ENCODE measurements at places on chromosomes 7 and 10.

- no peak for DNase-seq
These were observed 4.1 kb downstream of the FHIP2A start for GRCh38 chr10:114825513-114826253.

- DNase-seq, result no peak
These were observed 14.9 kb upstream of the SRGN start for GRCh38 chr10:69073026-69073425.

DNA sequence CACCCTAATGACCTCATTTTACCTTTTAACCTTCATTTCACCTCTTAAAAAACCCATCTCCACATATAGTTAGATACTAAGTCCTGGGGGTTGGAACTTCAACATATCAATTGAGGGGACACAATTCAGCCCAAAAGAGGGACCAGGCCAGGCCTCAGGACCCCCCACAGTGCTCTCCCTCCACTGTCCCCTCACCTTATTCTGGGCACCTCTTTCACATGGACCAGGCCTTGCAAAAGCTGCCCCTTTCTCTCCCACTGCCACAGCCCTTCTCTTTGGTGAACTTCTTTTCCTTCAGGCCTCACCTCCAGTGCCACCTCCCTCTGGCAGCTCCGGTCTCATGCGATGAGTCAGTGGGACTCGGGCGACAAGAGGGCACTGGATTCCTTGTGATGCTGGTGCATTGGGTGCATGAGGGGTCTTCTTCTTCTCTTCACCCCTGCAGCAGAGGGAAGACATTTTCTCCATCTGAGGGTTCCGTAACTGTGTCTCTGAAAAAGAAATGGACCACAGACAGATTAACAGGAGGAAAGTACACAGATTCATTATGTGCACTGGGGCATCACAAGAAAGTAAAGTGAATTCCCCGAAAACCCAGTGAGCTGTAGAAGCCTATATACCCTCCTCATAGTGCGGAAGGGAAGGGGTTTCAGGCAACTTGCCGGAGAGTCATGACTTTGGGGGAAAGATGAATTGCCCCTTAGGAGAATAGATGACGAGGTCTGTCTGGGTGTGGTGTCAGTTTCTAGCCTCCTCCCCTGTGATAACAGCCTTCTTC, 288.7 kb upstream of the IGFBP3 start:
- no peak for DNase-seq

- no peak for DNase-seq
These were observed 38.2 kb upstream of the CFAP46 start for GRCh38 chr10:132980426-132981172.

- DNase-seq, result no peak
These were observed 534 bp downstream of the UBE3C start for GRCh38 chr7:157139111-157139809.

DNA sequence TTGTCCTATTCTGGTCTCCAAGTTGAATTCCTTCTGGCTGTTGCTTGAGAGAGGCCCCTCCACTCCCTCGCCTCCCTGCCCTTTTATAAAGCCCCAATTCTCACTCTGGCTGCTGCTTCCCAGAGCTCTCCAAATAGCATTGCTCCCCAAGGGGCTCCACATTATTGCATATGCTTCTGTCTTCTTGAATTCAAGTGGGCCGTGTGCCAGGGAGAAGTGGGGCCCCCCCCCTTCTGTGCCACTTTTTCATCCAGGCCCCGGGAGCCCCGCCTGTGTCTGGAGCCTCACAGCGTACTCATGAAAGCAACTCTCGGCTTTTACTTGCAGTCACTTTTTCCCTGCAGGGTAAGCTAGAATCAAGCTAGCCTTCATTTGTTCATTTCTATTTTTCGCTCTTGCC, 265.1 kb downstream of the CCSER2 start:
- no peak for DNase-seq

- no peak for DNase-seq
These were observed 45.5 kb downstream of the MYOF start for GRCh38 chr10:93436591-93437085.

DNA sequence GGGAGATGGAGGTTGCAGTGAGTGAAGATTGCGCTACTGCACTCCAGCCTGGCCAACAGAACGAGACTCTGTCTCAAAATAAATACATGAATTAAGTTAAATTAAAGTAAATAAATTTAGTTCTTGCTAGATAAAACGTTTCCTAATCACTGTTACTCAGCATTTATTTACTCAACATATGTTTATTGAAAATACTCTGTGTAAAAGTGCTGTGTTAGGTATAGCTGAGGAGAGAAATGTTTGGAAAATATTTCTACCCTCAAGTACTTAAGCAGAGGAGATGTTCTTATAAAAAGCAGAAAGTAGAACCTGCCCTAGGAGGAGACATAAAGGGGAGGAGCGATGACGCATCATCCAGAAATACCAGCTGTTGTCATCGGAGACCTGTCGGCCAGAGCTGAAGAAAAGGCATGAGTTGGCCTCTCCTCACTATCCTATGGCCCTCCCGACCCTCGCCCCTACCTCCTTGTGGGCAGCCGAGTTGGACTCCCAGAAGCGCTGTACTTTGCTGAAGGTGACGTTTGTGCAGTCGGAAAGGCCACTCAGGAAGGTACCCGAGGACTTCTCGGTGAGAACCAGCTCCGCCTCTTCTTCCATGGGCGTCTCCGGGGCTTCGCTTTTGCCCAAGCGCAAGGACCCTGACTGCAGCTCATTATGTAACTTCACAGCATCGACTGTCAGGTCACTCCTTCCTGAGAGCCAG, 1.1 kb downstream of the RRP12 start:
- DNase-seq, result no peak

DNA sequence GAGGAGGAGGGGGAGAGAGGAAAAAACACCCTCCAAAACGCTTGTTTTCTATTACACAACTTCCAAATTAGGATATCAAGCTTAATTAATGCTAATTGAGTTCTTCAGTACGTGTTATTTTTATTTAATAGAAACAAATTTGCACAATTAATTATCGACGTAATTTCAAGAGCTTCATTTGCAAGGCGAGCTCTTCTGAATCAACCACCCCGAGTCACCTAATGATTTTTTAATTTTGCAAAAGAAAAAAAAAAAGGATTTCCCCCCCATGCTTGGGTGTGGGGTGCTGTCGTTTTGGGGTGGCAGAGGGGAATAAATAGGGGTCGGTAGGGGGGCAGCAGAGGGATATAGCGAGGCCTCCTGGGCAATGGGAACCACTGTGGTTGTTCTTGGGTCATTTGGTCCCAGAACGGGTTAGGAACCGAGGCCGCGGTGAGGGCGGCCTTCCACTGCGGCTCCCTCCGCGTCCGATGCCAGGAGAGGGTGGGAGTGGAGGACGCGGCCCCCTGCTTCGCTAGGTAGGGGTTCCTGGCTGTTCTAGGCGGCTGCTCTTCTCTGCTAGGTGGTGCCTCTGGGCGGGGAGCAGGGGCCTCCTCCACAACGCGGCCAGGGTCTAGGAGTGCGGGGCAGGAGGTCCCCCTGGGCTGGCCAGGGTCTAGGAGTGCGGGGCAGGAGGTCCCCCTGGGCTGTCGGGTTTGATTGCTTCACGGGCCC, 7.3 kb downstream of the UNCX start:
- no peak for DNase-seq

- DNase-seq, result no peak
These were observed 7.4 kb upstream of the UCMA start for GRCh38 chr10:13241613-13242012.

DNA sequence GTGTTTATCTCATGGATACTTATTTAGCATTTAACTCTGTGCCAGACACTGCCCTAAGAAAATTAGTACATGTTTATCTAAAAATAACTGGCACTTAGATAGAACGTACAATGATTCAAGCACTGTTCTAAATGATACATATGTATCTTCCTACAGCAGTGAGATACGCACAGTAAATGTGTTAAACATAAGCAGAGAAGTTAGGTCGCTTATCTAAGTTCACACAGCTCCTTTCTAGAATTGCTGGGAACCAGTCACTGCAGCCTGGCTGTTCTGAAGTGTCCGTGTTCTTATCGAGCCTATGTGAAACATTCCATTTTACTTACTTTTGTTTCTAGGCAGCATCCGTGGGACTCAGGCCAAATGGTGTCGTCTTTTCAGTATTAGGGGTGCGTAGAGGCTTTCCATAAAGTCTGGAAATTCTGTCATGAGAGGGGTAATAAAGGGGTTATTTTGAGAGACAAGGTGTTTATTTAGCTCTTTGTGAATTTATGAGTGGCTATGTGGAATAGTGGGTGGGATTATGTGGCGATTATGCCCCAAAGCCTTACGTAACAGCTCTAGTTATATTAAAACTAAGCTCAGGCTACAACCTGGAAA, 186.9 kb downstream of the SND1 start:
- DNase-seq, result no peak

DNA sequence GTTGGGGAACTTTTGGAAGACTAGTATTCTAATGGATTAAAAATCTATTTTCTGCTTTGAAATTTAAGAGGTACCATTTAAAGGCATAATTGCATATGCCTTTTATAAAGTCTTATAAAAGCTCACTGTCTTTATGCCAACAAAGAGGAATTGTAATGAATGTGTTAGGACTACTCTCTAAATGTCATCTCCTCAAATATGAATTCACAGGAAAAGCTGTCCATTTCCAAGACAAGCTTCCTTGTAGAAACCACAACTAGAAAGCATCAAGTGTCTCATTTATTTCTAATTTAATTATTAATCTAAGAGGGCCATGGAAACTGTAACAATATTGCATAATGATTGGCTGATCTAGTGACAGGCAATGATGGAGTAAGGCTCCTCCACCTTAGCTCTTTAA, 130.2 kb downstream of the COL28A1 start:
- no peak for DNase-seq

DNA sequence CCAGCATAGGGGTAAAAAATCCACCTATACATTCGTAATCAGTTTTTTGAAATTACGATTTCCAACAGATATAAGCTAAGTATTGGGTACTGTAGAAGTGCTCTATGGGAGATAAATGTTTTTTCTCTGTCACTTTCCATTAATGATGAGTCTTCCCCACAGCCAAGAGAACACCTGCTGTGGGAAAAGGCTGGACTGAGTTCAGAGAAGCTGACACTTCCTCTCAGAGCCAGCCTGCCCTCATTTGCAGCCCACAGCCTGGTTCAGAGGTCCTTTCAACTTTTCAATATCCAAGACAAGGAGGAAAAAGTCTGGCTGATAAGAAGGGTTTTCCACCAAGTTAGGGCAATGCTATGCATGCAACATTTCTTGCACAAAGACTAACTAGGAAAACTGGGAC, 64.5 kb upstream of the DNAJB12 start:
- no peak for DNase-seq

DNA sequence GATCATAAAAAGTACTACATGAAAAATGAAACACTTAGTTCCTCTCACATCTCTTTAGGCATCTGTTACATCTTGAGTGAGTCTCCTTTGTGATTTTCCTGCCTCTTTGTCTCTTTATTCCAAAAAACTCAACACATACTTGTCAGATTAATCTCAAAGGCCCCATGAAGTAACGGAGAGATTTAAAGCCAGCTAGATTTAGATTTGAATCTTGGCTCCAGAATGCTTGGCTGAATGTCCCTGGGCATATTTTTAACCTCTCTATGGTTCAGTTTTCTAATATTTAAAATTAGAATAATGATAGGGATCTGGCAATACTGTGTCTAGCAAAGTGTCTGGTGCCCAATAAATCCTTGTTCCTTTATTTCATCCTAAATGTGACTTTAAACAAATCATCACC, 140.0 kb downstream of the DGKB start:
- DNase-seq, result no peak

DNA sequence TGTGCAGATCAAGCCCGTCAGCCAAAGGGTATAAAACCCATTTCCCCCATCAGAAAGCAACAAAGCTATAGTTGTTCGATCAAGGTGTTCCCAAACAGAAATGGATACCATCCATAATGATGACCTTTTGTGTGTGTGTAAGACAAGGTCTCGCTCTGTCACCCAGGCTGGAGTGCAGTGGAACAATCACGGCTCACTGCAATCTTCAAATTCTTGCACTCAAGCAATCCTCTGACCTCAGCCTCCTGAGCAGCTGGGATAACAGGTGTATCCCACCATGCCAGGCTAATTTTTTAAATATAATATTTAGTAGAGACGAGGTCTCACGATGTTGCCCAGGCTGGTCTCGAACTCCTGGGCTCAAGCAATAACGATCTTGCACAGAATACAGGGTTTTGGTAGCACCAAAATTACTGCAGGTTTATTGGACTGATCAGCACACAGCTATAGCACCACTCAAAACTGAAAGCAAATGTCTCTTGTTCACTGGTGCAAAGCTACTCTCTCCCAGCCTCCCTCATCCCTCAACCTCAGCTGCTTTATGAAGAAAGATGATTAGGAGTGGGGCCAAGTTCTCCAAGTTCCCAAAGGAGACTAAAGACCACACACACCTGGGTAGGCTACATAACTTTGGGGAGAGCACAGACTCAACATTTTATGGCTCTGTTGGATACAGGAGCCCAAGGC, 80.5 kb downstream of the ABI1 start:
- DNase-seq, result no peak

DNA sequence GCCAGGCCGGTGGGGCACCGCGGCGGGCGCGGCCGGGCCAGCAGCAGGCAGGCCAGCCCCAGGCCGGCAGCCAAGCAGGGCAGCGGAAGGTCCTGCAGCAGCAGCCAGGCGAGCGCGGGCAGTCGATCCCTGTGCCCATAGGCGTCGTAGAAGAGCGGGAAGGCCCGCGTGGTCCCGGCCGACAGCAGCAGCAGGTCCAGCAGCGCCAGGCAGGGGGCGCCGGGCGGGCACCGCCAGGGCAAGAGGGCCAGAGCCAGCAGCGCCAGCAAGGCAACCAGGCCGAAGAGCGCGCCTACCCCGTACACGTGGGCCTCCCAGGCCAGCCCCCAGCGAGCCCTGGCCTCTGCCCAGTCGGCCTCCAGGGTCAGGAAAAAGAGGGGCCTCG, 8.4 kb upstream of the RBM28 start:
- DNase-seq, result no peak

DNA sequence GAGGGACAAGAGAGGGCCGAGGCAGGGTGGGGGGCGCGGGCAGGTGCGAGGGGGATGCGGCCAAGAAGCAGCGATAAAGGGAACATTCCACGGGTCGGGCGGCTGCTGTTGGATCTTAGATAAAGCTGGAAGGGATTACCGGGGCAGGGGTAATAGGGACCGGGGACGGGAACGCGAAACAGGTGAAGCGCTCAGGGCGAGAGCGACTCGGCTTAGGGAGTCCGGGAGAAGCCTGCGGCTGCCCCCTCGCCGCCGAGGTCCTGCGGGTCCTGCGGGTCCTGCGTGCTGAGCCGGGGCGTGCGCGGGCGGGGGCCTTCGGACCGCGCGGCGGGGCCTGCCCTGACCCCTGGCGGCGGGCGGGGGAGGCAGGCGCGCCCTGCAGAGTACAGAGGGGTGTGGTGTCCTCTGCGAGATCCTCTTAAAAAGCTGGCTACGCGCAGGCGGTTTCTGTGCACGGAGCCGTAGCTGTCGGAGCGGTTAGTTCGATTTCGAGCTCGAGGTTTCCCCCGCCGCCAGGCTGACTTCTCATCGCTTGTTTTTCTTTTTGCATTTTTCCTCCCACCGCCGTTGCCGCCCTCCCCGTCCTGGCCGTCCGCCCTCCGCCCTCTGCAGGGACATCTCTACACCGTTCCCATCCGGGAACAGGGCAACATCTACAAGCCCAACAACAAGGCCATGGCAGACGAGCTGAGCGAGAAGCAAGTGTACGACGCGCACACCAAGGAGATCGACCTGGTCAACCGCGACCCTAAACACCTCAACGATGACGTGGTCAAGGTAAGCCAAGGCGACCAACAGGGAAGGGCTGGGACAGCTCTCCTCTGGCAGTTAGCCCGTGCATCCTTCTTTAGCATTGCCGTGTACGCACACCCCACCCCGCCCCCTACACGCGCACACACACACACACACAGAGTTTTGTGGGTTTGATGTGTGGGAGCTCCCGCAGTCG, 1.4 kb downstream of the CAV1 start:
- peak; percentile 35 for DNase-seq

All from COR-L47 (cell line).